ENCODE measurements at places on chromosomes 4 and X.
A peak's percentile ranks its signal among the peaks of the same experiment; 100 is the strongest.

- no peak for DNase-seq
Measured at GRCh38 chr4:58225460-58225859, 1115.3 kb upstream of the IGFBP7 start.

- DNase-seq = no peak
Measured at GRCh38 chrX:132004728-132005127, 18.4 kb upstream of the STK26 start.

DNA sequence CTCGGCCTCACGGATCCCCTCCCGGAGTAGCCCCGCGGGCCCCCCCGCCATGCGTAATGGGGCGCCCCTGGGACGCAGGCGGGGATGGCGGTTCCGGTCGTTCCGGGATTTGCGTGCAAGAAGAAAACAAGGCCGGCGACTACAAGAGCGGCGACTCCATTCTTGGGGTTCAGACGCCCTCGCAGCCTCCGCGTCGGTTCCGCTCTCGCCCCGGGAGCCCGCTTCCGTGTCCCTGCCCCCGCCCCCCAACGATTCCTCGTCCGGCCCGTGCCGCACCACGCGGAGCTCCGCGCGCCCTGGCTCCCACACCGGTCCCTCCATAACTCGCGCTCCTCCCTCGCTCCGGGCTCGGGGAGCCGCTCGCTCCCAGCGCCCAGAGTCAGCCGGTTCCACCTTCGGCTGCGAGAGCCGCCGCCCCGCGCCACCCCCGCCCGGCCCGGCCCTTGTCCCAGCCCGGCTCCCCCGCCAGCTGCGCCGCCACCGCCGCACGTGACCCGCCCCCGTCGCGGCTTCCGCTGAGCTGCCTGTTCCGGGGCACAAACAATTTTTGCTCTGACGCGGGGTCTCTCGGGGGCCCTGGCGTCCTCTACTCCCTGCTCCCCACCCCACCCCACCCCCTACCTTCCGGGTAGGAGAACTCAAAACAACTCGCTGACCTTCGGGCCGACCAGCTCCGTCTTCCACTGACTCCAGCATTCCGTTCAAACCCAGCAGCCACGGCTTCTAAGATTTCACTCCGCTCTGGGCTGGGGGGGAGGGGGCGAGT is 78.8 kb upstream of the BCOR start:
- DNase-seq = no peak

- DNase-seq = no peak
Measured at GRCh38 chrX:97504431-97504830, 620.7 kb downstream of the RPA4 start.

GRCh38 chrX:40437348-40437747 is 143.4 kb upstream of the ATP6AP2 start:
- DNase-seq = no peak

DNA sequence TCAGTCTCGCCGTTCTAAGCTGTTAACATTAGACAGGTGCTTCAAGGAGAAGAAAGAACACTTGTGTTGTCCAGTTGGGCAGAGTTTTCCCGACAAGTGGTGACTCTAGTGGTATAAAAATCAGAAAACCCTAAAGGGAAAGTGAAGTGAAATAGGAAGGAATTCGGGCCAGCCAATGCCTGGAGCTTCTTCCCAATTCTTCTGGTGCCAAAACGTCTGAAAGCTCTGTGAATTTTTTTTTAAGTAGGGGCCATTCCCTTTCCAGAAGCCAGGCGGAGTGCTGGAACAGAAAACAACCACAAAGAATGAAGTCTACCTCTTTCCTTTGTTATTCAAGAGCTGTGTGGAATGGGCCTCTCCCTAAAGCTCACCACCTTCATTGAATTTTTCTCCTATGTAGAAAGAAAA is 43.1 kb upstream of the PPARGC1A start:
- DNase-seq = peak; percentile 62

- DNase-seq = no peak
Measured at GRCh38 chr4:38109896-38110295, 149.7 kb downstream of the PTTG2 start.

- DNase-seq = no peak
Measured at GRCh38 chrX:118974908-118975671, 672 bp downstream of the LONRF3 start.

GRCh38 chr4:76556452-76556851 is 121.4 kb downstream of the SHROOM3 start:
- peak; percentile 31 for DNase-seq

DNA sequence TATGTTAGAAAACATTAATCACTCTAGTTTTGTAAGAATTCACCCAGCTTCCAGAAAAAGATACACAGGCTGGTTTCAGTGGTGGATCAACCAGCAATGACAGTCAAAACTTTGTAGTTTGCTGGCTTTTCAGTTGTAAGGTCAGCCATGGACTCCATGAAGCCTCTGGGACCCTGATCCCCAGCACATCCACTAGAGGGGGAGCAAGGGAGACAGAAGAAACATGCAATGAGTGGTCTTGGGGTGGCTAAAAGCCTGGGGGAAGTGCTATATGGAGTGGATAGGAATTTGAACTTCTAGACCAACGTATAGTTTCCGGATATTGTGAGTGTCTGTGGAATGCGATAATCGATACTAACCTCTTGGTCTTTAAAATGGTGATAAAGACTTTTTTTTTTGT is 72.7 kb downstream of the AFF2 start:
- no peak for DNase-seq

GRCh38 chrX:68429216-68429615 is 4.1 kb downstream of the OPHN1 start:
- DNase-seq = peak; percentile 33

DNA sequence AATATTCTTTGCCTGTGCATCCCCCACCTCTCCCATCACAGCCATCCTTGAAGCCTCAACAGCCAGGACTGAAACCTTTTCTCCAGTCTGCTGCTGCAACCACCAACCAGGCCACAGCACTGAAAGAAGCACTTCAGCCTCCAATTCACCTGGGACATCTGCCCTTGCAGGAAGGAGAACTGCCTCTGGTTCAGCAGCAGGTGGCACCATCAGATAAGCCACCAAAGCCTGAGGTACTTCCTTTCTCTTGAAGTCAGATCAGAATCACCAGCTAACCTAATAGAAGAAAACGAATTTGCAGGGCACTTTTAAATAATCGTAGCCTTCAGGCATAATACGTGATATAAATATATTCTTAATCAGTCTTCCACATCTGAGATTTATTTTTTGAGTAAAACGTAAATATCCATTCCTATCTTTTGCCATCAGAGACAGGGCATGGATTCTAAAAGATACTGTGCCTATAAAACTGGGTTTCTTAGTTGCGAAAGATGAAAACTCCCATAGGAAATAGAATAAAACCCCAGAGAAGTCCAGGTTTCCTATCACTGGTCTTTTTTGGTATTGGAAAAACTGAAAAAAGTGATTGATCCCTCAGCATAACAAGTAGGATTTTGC is 9.5 kb downstream of the AMBN start:
- peak; percentile 72 for DNase-seq

GRCh38 chr4:27085396-27085795 is 224.8 kb downstream of the STIM2 start:
- DNase-seq = no peak

- DNase-seq = no peak
Measured at GRCh38 chrX:20743046-20743445, 476.3 kb upstream of the RPS6KA3 start.

DNA sequence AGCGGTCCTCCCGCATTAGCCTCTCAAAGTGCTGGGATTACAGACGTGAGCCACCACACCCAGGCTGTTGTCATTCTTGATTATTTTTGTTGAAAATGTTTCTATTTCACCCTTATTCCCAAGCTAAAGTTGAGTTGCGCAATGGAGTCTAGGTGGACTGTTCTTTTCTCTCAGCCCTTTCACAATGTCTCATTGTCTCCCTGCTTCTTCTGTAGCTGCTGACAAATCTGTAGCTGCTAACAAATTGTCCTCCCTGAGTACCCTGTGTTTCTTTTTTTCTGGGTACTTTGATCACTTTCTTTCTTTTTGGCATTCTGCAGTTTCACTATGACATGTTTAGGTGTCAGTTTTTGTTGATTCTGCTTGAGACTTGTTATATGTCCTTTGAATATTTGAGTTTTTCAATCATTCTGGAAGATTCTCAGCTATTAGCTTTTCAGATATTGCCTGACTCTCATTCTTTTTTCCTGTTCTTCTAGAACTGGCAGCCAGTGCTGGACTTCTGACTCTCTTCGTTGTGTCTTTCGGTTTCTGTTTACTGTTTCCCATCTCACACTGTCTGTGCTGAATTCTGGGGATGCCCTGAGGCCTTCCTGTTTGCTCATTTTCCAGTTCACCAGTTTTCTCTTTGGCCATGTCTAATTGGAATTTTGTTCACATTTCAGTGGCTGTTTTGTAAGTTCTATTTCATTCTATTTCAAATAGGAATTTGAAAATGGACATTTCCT is 6.6 kb downstream of the ABCD1 start:
- DNase-seq = no peak

DNA sequence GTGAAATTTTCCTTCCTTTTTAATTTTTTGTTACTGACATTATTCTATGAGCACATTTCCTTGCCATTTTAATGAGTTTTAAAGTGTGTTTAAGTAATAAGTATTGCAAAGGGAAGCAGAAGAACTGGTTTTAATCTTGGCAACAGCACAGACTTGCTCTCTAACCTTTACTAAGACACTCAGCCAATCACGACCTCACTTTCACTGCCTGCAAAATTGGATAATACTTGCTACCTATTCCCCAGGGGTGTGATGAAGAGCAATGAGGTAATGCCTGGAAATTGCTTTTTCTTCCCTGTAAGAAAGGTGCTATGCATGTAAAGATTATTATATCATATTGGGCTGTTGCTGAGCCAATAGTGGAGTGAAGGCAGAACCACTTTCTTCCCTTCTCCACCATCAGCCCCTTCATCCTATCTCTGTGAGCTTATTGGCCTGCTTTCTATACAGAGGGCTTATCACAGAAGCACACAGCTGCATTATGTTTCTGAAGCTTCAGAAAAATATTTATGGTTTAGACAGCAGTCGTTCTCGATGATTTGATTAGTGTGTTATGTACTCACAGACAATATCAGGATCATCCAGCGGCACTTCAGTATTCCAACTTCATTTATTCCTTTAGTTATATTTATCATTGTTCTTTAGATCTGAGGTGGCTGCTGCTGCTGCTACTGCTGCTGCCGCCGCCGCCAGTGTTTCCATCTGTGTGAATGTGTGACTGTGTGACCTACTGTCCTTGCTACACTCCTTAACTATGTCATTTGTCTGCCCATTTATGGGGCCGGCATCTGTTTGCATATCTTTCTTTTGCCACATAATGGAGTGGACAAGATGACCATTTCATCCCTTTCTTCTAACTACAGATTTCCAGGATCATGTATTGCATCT is 255.1 kb downstream of the C4orf33 start:
- no peak for DNase-seq

- DNase-seq = peak; percentile 45
Measured at GRCh38 chrX:22389556-22390179, 117.0 kb downstream of the CBLL2 start.

- no peak for DNase-seq
Measured at GRCh38 chr4:56078866-56079265, 130.1 kb downstream of the CEP135 start.

Measured in AG10803 (cell line).